ENCODE measurements at places on chromosomes 4 and X.

GRCh38 chrX:8305350-8305749 is 134.3 kb upstream of the VCX2 start:
- no peak for DNase-seq

DNA sequence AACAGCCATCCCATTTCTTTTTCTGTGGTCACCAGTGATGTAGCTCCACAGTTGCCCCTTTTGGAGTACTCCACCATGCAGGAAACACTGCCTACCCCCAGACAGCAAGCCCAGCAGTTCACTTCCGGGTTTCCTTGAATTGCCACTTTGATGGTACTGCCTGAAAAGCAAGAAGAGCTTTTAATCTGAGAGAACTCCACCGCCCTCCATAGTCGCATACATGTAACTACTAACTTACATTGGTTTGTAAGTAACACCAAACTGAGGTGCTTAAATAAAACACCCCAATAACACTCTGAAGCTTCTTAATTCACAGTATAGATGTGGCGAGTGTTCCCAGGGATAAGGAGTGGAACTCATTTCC is 53.6 kb upstream of the HPSE start:
- DNase-seq, result peak; percentile 30

DNA sequence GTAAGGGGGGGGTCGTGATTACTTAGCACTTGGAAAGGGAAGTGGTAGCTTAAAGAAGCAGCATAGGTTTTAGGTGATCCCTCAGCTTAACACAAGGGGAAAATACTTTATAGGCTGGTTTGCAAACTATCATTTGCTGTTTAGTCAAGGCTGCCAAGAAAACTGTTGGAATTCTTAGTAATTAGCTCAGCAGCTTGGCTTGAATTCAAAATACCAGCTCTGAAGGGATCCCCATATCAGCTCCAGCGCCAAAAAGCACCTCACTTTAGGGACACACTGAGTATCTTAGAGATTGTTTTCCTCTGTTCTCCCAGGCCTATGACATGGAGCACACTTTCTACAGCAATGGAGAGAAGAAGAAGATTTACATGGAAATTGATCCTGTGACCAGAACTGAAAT is 8.8 kb downstream of the TNMD start:
- DNase-seq, result no peak

- DNase-seq, result no peak
Measured at GRCh38 chrX:76977452-76977851, 469.7 kb upstream of the FGF16 start.

GRCh38 chr4:48432017-48432416 is 51.1 kb upstream of the SLC10A4 start:
- no peak for DNase-seq

DNA sequence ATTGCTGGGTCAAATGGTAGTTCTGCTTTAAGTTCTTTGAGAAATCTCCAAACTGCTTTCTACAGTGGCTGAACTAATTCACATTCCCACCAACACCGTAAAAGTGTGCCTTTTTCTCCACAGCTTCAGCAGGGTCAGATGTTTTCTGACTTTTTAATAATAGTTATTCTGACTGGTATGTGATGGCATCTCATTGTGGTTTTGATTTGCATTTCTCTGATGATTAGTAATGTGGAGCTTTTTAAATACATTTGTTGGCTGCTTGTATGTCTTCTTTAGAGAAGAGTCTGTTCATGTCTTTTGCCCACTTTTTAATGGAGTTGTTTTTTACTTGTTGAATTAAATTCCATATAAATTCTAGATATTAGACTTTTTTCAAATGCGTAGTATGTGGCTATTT is 257.5 kb upstream of the ANKRD50 start:
- DNase-seq, result no peak

DNA sequence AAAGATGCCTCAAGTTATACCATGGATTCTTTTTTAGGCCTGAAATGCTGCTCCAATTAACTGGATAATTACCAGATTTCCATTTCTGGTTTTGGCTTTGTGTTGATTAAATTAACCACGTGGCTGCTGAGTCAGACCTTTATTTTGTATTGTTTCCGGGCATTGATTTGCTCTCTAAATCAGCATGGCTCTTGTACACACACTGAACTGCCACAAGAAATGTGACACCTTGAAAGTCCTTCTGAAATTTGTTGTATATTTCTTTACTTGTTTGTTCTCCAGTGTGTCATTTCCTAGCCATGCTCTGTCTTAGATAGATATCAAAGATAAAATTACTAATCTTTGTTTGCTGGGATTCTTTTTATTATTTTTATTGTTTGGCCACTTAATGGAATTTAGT is 11.7 kb downstream of the MTTP start:
- no peak for DNase-seq

DNA sequence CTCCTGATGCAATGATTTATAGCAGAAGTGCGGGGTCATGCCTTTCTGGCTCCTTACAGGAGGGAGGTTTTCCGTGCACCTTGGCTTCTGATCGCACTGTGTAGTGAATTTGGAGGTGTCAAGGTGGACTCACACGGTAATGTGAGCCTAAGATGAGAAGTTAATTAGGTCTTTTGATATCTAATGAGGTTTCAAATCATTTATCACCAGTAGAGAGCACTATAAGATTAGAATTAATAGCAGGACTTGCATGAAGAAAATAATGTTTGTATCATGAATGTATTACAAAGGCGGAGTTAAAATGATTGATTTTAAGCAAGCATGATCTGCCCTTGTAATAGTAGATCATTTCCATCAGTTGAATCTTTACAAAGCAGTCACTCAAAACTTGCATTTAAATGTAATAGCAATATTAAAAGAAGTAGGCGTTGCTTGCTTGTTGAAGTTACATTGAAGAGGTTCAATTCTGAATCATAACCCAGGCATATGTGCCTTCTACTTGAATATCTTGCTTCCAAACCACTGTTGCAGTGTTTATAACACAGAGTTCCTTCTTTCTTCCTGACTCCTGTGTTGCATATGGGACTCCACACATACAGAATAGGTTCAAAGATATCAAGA is 152.1 kb downstream of the FMR1NB start:
- no peak for DNase-seq

DNA sequence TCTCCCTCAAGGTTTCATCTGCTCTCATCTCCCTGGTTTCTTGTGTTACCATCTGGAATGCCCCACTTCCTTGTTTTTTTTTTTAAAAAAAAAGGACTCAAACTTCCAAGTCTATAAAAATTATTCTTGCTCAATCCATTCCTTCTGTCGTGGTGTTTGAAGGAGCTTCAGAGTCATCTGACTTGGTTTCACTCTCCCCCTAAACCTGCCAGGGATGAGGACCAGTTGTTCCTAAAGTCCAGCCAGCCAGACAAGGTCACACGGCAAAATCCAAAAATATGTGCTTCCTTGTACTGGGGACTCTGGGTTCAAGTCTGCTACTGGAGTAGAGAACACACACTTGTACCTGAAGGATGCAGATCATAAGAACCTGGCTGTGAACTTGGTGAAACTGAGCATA is 84.5 kb upstream of the GPM6B start:
- no peak for DNase-seq

GRCh38 chrX:78614264-78614663 is 44.9 kb downstream of the RTL3 start:
- no peak for DNase-seq

GRCh38 chr4:18203966-18204365 is 182.4 kb upstream of the LCORL start:
- no peak for DNase-seq

- DNase-seq, result no peak
Measured at GRCh38 chrX:42195506-42195905, 272.2 kb upstream of the CASK start.
